Activated effector memory CD4-positive, alpha-beta T cell treated with Interleukin-2 at 50 U/mL for 16 hours (primary cell): ENCODE measurements at places on chromosomes 4 and X.

DNA sequence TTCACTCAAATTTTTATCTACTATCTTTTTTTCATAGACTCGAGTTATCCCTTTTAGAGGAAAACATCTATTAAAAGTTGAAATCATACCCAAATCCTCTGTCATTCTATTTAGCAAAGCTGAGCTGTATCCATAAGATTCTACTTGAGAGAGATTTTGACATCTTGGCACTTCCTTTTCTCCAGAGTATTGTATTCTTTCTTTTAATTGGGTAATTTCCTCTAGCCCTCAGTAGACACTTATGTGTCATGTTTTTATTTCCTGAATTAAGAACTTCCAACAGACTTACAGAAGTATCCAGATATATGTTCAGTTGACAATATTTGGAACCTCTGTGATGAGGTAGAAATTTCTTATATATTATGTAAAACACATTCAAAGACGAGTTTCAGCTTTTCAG, 201.6 kb upstream of the NR3C2 start:
- no peak for DNase-seq

DNA sequence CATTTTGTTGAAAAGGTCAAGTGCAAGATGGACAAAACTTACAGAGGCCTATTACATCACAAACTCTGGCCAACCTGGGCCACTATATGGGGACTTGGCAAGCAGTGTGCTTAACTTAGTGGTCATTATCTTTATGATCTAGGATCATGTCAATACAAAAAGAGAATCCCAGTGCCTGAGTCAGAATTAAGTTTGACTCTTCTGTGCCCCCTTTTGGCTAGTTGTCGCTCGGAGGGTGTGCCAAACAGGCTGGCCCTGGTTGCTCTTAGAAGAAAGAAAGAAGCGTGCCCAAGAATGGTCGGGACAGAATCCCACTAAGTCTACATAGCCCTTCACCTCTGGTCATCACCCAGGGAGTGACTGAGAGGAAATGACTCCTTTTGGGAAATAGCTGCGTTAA, 100.1 kb downstream of the EIF4E start:
- peak; percentile 4 for DNase-seq

DNA sequence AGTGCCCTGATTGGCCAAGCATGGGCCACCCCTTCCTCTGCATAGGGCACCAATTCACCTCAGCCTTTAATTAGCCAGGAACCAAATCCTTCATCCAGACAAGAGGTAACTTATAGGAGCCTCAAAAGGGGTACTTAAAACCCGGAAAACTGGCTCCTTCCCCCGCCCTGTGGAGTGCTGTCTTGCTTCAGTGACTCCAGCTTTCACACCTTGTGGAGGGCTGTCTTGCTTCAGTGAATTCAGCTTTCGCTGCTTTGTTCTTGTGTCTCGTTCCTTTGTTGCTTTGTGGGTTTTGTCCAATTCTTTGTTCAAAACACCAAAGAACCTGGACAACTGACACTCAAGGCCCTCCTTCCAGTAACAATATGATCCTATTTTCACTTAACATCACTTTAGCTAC, 82.2 kb upstream of the FRG1 start:
- no peak for DNase-seq

- no peak for DNase-seq
Measured at GRCh38 chr4:38090455-38091246, 130.5 kb downstream of the PTTG2 start.

DNA sequence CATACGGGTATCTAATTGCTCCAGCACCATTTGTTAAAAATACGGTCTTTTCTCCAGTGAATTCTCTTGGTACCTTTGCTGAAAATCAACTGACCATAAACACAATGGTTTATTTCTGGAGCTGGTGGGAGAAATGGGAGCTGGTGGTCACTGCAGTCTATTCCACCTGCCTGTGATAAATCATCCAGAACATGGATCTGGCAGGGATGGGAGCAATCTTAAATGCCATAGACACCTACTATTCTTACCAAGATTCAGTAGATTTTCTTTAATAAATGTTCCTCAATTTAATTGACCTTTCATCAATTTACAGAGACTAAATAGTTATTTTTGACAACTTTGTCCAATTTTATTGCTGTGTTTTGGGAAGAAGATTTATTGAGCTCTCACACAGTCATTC, 68.1 kb downstream of the SLC9A7 start:
- DNase-seq, result no peak

DNA sequence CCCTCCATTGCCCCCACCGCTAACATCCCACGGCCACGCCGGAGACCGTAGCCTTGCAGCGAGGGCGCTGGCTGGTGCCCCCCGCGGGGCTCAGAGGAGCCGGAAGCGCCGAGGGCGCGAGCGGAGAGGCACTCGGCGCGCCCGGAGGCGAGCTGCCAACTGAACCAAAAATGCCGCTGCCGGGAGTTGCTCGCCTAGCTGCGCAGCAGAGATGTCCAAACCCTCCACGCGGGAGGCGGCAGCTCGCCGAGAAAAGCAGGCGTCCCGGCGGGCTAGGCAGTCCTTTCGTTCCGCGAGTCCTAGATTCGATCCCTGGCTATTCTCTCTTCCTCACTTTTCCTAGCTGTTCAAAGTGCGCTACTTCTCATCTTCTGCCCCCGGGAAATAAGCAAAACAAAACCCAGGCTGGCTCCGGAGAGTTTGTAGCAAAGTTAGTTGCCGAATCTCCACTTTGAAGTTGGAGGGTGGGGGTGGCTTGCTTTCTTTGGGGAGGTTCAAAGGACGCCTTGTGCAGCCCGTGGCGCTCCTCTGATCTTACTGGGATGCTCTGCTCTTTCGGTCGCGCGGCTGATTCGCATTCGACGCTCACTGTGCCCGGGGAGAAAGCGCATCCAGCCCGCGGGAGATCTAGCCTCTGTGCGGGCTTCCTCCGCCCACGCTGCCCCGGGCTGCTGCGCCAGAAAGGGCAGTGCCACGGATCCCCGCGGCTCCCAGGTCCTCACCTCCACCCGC, 723 bp downstream of the NKX6-1 start:
- no peak for DNase-seq

- DNase-seq, result no peak
Measured at GRCh38 chr4:171812665-171813525, at the start of gene GALNTL6. GALNTL6 (plus strand) TSS chr4:171813404.

DNA sequence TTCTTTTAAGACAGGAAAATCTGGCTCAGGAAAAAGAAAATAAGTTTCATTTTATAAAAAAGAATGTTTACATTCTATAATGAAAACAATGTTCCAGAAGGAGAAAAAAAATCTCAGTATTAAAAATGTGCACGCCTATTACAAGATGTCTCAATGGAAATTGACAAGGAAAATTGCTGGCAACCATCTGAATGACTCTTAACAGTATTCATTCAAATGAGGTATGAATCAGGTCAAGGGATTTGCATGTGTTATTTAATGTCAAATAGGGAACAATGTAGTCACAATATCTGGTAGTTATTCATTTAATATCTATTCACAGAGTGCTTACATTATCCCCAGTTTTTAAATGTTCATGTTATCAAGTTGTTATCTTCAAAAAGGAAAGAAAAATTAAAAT, 208.4 kb upstream of the TRAM1L1 start:
- DNase-seq, result no peak

DNA sequence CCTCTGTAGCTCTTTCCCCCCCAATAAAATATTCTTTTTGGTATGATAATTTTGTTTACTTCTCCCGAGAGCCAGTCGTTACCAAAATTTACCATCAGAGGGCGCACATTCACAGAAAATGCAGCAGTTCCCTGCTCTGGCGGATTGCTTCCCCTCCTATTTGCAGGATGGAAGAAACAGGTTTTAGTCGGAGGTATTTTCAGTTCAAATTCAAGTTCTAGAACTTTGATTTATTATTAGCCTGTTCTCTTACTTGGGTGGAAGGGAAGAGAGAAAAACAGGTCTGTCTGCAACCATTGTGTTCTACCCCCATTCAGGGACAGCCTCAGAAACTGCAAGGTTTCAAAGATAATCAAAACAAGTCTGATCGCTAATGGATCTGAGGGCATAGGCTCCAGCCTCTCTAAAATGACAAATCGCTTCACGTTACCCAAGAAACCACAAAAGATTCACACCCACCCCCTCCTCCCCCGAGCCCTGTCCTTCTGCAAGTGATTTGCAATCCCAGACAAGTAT, 263.8 kb upstream of the RPS6KA3 start:
- DNase-seq, result peak; percentile 8

DNA sequence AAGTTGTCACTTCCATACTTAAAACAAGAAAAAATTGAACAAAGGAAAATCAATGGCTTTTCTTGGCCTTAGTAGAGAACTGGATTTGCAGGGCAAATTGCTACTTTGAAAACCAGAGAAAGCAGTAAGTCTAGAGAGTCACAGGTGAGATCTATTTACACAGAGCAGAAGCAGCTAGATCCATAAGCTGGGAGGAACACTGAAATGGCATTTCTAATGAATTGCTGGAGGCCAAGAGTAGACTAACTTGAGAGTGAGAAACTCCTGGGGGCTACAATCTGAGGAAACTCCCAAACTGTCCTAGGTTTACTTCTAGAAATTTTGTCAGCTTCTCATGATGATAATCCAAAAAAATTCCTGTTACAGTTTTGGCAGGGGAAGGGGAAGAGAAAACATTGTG, 133.3 kb downstream of the SPCS3 start:
- DNase-seq, result no peak

- no peak for DNase-seq
Measured at GRCh38 chr4:84913176-84913575, 53.3 kb downstream of the WDFY3 start.

DNA sequence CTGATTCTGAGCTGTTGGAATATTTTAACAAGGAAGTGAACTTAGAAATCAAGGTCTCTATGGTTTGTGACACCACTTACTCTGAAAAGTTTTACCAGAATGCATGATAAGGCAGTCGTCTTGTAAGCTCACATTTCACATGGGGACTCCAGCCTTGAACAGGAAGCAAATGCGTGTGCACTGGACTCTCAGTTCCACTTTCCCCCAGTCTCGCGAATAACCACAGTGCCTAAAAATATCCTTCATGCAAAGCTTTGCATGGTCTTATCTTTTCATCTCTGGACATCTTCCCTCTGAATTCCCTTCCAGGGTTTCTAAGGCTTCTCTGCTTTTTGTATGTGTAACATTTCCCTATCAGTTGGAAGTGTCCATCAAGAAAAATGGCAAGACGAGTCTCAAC, 581.8 kb downstream of the NLGN4X start:
- no peak for DNase-seq

- DNase-seq, result no peak
Measured at GRCh38 chr4:147749811-147750321, 18.0 kb downstream of the ARHGAP10 start.

DNA sequence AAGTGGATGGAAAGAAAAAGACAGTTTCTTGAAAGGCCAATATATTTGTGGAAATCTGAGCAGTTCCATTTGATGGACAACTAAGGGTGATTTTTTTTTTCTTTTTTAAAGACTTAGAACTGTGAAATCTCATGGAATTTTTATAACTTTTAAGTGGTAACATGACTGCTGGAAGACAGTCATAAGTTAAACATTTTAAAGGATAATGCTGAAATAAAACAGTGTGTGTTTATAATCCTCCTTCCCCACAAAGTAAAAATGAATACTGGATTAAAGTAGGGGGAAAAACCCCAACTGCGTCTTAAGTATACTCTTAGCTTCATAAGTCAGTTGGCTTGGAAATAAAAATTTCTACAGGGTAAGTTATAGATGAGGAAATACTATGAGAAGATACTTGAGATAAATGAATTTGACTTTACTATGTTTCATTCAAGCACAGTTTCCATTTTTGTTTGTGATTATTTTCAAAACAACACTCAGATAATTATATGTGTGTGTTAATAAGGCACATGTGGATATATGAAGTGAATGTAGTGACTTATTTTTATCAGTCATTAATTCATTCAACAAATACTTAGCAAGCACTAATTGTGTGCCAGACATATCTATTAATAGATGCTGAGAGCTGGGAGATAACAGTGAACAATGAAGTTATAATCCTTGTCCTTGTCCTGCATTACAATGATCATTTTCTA, 129.2 kb upstream of the ETNPPL start:
- DNase-seq, result no peak

- no peak for DNase-seq
Measured at GRCh38 chrX:112867570-112867969, 26.9 kb upstream of the AMOT start.

- no peak for DNase-seq
Measured at GRCh38 chrX:16586377-16587112, 63.4 kb upstream of the S100G start.

DNA sequence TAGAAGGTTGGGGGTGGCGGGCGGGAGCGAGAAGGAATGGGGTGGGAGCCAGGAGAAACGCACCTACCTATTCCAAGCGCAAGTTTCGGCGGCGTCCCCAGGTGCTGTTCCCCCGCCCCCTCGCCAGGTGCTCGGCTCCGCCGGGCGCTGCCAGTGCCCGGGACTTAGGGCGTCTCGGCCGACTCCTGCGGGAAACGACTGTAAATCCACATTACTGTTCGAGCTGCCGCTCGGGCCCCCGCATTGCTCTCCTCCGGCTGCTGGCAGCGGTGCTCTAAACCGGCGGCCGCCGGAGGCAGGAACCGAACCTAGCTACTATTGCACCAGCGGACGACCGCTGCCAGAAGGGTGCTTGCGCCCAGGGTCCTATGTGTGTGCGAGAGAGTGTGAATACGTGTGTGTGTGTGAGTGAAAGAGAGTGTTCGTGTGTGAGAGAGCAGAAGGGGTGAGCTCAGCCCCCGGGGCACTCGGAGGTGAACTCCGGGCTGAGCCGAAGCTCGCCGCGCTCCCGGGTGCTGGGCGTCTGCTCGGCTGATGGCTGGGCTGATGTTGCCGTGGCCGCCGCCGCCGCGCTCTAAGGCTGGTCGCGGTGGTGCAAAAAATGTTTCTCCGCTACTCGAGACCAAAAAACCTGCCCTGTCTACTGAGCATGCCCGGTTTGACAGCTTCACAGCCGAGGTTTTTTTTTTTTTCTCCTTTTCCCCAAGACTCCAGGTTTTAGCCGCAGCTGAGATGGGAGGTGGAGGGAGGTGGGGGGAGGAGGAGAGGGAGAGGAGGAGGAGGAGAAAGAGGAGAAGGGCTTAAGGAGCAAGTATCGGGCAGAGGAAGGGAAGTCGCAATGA, 115.7 kb upstream of the TEX13C start:
- DNase-seq, result no peak

GRCh38 chrX:23844502-23845138, 61.6 kb downstream of the SAT1 start:
- DNase-seq, result no peak

DNA sequence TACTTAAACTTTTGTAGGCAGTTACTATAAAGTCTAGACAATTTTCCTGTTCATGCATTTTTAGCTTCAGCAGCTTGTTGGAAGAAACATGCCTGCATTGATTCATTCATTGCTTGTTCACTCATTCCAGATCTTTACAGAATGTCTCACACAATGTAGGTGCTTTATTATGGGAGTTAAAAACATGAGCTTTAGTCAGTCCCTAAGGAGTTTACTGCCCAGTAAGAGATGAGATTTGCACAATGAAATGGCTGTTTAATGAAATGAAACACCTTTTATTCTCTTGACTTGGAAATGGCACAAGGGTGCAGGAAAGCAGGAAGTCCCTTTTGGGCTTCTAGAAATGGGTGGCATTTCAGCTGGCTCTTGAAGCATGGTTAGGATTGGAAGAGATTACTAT, 2.9 kb downstream of the NOCT start:
- DNase-seq, result no peak

- DNase-seq, result no peak
Measured at GRCh38 chr4:169945636-169946035, 80.6 kb downstream of the MFAP3L start.
